ENCODE measurements at places on chromosomes 4 and X.

- DNase-seq, result no peak
Measured at GRCh38 chr4:20326460-20326859, 74.8 kb downstream of the SLIT2 start.

GRCh38 chrX:98057176-98057575, 1173.5 kb downstream of the RPA4 start:
- no peak for DNase-seq

DNA sequence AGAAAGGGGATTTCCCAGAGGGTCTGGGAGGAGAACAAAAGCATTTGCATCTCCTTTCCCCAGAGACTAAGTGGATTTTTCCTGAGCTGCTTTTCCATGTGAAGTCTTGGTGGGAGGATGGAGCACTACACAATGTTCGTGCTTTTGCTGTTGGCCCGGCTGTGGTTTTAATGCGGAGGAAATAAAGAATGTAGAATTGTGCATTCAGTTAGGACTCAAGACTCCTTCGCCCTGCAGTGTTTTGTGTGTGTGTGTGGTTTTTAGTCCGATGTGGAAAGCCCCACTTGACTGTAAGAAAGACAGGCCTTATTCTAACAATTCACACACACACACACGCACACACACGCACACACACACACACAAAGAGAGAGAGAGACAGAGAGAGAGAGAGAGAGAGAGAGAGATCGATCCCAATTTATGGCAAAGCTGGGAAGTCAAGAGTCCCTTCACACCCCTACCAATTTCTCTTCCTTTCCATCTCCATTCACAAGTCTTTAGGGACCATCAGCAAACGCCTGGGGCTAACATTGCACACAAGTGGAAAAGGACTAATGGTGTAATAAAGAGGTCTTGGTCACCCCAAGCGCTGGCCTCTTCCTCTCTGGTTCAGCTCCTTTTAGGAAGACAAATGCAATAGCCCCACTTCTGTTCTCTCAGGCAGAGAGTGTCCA, 44.2 kb downstream of the CLDN34 start:
- DNase-seq, result peak; percentile 69

DNA sequence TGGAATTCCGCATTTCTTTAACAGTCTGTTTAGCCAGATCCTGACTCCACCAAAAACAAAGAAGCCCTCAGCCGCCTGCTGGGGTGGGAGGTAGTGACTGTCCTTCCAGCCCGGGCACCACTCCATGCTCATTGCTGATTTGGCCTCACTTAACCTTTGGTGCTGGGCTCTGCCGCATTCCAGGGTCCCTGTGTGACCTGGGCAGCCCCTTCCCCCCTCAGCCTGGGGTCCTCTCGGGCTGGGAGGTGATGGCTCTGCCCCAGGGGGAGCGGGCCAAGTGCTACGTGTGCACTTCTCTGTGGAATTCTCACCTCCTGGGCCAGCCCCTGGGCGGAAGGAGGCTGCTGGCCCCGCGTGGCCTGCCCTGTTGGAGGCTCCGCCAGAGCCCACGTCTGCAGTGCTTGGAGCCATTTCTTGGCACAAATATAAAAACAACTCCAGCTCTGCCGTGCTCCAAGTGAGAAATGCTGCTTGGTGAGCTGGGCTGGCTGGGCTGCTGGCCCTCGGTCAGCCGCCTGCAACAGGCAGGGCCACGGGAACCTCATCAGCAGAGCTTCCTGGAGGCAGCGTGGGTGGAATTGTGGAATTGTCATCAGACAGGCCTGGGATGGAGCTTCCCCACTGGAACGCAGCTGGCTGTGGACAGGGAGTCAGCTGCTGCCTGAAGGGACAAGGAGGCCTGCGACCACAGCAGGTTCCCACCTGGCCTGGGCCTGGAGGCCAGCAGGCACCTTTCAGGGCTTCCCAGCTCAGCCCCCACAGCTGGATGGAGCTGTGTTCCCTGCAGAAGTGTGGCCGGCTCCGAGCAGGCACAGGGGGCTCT, 66.0 kb downstream of the TRMT44 start:
- peak; percentile 15 for DNase-seq

GRCh38 chr4:165207016-165207430, 338 bp upstream of the KLHL2 start:
- peak; percentile 56 for DNase-seq

GRCh38 chrX:106959901-106960300, 39.7 kb downstream of the CLDN2 start:
- DNase-seq, result peak; percentile 45

GRCh38 chr4:46830971-46831454, 78.0 kb downstream of the COX7B2 start:
- DNase-seq, result no peak

- no peak for DNase-seq
Measured at GRCh38 chr4:174255786-174256185, 27.7 kb downstream of the FBXO8 start.

- no peak for DNase-seq
Measured at GRCh38 chr4:170374770-170375169, 285.0 kb upstream of the AADAT start.
